CD4-positive, alpha-beta T cell treated with Interleukin-6 at 100 ng/mL for 8 hours (primary cell): ENCODE measurements at places on chromosomes 6 and 20.

GRCh38 chr6:16725145-16725864, 36.0 kb downstream of the ATXN1 start:
- DNase-seq = no peak

DNA sequence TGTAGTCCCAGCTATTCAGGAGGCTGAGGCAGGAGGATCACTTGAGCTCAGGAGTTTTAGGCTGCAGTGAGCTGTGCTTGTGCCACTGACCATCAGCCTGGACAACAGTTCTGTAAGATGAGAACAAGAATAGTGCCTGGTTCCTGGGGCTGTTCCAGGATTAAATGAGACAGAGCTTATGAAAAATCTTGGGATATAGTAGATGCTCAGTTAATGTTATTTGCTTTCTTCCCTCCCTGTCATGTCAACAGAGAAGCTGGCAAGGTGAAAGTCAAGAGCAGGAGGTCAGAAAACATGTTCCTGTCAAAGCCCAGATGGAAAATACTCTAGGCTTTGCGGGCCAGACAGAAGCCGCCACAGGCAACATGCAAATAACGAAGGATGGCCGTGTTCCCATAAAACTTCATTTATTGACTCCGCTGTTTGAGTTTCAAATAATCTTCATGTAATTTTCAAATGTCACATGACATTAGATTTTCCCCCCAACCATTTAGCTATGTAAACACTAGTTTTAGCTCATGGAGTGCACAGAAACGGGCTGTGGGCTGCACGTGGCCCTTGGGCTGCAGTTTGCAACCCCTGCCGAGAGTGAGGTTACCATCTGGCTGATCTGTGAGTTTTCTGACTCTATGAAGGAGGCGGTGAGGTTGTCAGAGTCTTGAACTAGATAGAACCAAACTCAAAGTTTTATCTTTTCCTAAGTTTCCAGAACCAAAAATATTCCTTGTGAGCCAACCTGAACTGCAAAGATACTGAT, 63.4 kb upstream of the PMEPA1 start:
- no peak for DNase-seq

- peak; percentile 53 for DNase-seq
These were observed 20.0 kb upstream of the TRIM27 start for GRCh38 chr6:28943557-28944411.

- DNase-seq = no peak
These were observed 14.6 kb downstream of the RPS6KA2 start for GRCh38 chr6:166612471-166612881.

GRCh38 chr6:145008715-145009114, 723.6 kb downstream of the UTRN start:
- no peak for DNase-seq

GRCh38 chr6:163319609-163320366, 94.7 kb upstream of the QKI start:
- no peak for DNase-seq

DNA sequence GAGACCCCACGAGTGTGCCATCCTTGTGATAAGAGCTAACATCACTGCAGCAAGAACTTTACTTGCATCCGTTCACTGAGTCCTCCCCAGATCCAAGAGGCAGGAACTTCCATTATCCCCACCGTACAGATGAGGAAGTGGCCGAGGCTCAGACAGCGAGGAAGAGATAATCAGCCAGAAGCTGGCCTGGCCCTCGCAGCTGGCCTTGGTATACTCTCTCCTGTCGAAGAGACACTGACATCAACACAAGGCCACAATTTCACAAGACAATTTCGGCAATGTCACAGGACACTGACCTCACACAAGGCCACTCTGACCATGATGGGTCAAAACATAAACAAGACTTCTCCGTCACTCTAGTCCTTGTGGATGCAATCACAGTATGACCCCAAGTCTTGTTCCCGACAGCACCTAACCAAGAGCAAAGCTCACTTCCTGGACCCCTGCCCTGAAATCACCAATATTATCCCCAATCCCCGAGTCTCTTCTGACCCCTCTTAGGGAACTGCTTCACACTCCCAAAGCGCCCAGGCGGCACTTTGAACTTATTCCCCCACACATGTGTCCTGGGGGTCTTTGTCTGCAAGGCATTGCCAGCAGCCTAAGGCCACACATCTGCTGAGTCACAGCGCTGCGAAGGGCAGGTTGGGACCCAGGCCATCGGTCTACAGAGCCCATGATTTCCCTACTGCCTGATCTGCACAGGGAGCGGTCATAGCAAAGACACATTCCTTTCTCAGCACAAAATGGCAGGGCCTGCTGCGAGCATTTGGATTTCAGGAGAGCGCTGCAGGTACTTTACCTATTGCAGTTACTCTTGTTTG, 14.8 kb upstream of the VAPB start:
- no peak for DNase-seq

- peak; percentile 76 for DNase-seq
These were observed 28.9 kb upstream of the CCR6 start for GRCh38 chr6:167093922-167094432.
